Natural killer cell (primary cell): ENCODE measurements at places on chromosomes 5 and 9. TPM values are rescaled to one million over a fixed set of nuclear protein-coding genes. Genes with fewer than 3 reads are reported as not detected.
A peak's percentile ranks its signal among the peaks of the same experiment; 100 is the strongest.

AHRR gene
- 1.2 TPM for total RNA-seq

FOXI1 gene
- total RNA-seq = not detected

TSLP gene
- not detected for total RNA-seq

IL3 gene
- total RNA-seq = not detected

SLC31A2 gene
- total RNA-seq = 4.9 TPM

DNA sequence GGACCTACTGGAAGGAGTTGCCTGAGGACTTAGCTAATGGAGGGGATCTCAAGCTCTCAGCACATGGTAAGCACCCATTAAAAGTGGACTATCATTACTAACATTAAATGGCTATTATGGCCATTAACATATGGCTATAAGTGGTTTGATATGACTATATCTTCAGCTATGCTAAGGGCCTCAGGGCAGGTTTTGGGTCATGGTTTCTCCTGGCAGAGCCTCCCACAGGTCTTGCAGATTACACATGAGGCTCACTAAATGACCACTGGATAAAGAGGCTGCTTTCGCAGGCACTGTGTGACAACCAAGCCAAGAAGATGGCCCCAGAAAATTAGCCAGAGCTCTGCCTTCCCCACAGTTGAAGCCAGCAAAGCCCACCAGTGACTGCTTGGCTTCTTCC lies 15.4 kb downstream of the CCNJL start:
- no peak for DNase-seq
- H3K27ac ChIP-seq = peak overlapping the region; percentile 87
- H3K4me3 ChIP-seq = no peak overlapping the region

DNA sequence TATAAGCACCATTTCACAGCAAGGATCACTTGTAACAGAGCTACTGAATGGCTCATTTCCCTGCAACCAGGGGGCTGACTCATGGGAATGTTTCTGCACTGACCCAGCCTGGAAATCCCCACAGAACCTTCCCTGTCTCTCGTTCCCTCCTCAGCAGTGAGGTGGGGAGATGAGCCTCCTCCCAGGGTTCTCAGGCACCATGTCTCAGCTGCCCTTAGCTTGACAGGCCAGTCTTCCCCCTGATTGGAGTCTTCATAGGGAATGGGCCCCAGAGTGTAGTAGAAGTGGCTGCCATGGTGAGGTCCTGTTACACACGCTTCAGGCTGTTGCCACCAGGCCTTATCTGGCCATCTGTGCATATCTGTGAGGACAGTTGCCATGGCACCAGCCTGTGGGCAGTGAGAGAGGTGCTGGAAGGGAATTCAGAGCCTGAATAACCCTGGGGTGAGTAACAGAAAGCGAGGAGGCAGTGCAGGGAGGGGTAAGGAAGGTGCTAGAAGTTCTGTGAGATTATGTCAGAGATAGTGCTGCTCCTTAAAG lies 324.4 kb downstream of the ENC1 start:
- no peak overlapping the region for H3K4me3 ChIP-seq
- DNase-seq = no peak
- peaks cover 6% of the 10 kb centered on the region for H3K27me3 ChIP-seq
- H3K4me1 ChIP-seq = no peaks in the 10 kb centered on the region
- H3K36me3 ChIP-seq = no peaks in the 10 kb centered on the region
- no peak overlapping the region for H3K27ac ChIP-seq

DNA sequence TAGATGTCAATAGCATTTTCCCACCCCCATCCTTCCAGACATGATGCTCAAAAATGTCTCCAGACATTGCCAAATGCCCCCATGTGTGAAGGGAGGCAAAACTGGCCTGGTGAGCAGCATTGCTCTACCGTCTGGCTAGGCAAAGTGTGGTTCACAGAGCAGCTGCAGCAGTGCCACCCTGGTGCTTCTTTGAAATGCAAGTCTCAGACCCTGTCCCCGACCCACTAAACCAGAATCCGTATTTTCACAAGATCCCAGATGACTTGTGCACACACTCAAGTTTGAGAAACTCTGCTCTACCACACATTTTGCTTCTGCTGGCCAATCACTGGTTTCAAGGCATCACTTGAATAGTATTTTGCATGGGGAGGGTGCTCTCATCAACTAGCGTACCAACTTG lies 226.6 kb upstream of the KLF9 start:
- H3K27me3 ChIP-seq = no peaks in the 10 kb centered on the region
- no peaks in the 10 kb centered on the region for H3K4me1 ChIP-seq
- no peak for DNase-seq
- no peak overlapping the region for H3K4me3 ChIP-seq

GRCh38 chr5:122129306-122129705 lies at the start of gene ZNF474:
TSS of gene ZNF474 (plus strand) at chr5:122129546. CDS start at chr5:122151991, 22,445 bp downstream.
- no peaks in the 10 kb centered on the region for H3K4me1 ChIP-seq
- H3K27ac ChIP-seq = no peak within 1 kb of the TSS
- H3K36me3 ChIP-seq = no peaks in the 10 kb centered on the region
- no peaks in the 10 kb centered on the region for H3K27me3 ChIP-seq
- no peak within 1 kb of the TSS for H3K4me3 ChIP-seq

DNA sequence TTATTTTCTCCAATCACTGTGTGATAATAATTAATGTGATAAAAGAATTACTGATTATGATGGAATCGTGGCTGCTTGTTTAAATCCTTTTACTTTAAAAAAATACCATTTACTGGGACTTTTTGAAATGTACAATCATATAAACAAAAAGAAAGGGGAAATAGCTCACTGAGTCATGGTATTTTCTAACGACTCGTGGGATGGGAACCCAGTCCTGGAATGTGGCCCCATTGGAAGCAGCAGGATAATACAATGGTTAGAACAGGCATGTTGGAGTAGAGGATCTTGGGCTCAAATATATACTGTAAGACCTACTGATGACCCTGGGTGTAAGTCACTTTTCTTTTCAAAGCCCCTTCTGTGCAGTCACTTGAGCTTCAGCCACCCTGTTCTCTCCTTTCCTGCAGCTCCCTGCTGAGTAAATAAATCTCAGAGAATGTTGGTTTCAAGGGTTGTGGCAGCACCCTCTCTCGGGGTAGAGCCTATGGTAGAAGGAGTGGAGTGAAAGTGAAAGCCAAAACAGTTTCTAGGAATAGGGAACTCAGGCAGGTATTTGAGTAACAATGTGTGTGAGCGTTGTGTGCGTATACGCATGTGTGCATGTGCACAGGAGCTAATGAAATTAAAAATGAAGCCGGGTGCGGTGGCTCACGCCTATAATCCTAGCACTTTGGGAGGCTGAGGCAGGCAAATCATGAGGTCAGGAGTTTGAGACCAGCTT lies 40.8 kb upstream of the LARP1 start:
- no peaks in the 10 kb centered on the region for H3K4me1 ChIP-seq
- no peak overlapping the region for H3K4me3 ChIP-seq
- no peak overlapping the region for H3K27ac ChIP-seq
- DNase-seq = no peak
